ENCODE measurements at places on chromosomes 2 and 18.

GRCh38 chr18:8616028-8616401 lies 6.8 kb downstream of the RAB12 start:
- no peak for DNase-seq

- no peak for DNase-seq
These were observed 101.7 kb upstream of the ZNF236 start for GRCh38 chr18:76720683-76721082.

DNA sequence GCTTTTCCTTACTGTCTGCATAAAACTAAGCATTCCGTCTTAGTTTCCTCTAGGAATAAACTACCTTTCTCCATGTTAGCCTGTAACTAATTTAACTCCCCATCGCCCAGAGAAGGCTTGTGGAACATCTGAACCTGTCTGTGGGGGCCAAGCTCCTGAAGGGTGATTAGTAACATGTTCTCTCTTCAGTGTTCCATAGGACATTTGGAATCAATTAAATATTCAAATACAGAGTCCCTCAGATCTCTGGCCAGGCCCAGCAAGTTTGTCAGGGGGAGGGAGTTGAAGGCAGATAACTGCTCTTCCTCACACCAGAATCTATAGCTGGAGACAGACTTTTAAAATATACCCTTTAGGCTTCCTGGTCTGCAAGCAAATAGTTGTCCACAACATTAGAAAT lies 8.8 kb downstream of the RDH14 start:
- DNase-seq: no peak

- no peak for DNase-seq
These were observed 1162.7 kb upstream of the ZEB2 start for GRCh38 chr2:145682546-145683157.

GRCh38 chr2:214192711-214193110 lies 218.1 kb upstream of the VWC2L start:
- DNase-seq: no peak

DNA sequence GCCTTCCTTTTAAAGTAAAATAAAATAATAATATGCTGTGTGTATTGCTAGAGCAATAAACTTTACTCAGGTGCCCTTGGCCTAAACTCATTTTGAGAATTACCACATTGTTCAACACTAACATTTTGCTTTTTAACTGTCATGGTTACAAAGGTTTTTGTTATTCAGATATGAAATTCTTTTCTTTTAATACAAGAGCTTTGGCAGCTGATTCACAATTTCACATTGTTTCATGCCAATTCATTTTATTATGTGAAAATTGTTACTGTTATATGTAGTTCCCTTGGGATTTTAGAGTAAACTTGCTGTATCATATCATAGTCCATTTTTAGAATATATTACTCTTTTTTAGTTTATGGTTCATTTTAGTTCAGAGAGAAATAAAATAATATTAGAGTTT lies 65.8 kb upstream of the ZNF804A start:
- no peak for DNase-seq

DNA sequence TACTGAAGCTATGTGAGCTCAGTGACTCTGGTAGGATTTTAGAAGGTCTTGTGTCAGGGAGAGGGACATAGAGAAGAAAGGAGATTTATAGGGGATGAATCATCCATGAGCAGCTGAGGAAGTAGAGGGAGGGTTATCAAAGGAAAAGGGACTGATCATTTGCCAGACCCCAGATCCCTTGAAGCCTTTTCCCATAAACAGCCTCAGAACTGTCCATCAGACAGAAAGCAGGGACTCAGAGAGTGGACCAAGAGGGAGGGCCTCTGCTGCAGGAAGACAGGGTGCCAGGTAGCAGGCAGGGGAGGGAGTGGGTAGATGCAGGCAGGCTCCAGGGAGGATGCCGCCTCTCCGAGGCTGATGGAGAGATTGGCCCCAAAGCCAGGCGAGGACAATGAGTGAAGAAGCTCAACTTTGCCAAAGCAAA lies 133.9 kb downstream of the TNS1 start:
- DNase-seq: peak; percentile 41

GRCh38 chr2:156986339-156986988 lies 271.0 kb upstream of the GALNT5 start:
- no peak for DNase-seq

DNA sequence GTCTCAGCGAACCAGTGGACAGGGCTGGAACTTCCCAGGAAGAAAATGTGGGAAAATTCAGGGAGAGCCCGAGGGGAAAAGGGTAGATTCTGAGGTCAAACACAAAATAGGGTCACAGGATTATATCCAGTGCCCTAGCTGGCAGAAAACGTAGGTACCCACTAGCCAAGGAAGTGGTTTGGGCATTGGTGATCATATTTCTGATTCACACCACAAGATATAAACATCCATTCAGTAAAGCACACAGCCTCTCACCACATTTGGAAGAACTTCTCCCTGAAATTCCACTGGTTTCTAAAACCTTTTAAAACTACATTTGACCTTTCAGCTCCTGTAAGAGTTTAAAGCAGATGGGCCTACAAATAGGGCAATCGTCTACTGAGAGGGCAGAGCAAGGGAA lies 186.9 kb downstream of the TTC32 start:
- no peak for DNase-seq

Data from kidney capillary endothelial cell (primary cell).